ENCODE measurements at places on chromosomes 1 and 21.

- DNase-seq = no peak
Observed at GRCh38 chr1:1307261-1307922, 338 bp downstream of the ACAP3 start.

GRCh38 chr1:25117233-25117823 lies 115.0 kb downstream of the SYF2 start:
- no peak for DNase-seq

DNA sequence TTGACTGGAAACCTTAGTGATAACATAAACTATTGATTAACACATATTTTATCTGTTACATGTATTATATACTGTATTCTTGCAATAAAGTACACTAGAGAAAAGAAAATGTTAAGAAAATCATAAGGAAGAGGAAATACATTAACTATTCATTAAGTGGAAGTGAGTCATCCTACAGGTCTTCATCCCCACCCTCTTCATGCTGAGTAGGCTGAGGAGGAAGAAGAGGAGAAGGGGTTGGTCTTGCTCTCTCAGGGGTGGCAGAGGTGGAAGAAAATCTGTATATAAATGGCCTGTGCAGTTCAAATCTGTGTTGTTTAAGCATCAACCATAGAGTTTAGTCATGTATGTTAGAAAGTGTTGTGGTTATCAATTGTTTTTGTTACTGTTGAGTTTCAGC lies 66.1 kb upstream of the CHODL start:
- DNase-seq = no peak

DNA sequence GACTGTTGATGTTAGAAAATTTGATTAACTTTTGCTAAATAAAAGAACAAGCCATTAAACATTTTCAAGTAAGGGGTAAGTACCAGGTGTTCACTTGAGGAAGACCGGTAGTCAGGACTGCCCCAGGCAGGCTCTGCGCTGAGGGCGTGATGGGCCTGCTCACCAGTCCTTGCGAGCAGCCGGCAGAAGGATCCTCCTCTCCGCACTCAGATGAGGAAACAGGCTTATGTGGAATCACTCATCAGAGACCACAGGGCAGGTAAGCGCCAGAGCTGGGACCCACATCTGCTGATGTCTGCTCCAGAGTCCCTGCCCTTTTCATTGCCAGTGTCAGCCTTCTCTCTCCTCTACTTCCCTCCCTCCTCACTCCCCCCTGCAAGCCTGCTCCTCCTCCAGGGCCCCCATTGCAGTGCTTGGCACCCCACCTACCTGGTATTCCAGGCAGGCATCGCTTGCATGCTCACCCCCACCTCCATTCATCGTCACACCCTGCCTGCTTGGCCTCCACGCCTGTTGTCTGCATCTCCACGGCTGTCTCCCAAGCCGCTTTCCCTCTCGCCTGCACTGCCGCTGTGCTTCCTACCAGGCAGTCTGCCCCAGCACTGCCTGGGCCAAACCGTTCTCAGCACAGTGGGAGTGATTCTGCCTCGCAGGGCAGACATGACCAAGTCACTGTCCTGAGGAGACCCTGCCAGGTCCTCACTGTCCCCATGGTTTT lies 24.7 kb upstream of the KDM4A start:
- DNase-seq = no peak

GRCh38 chr1:65344171-65344814 lies 35.0 kb downstream of the DNAJC6 start:
- no peak for DNase-seq

- no peak for DNase-seq
Observed at GRCh38 chr1:8352886-8353785, 35.2 kb downstream of the SLC45A1 start.

Measured in caudate nucleus (tissue), 63 donors.